ENCODE measurements at places on chromosomes 16 and 17.

GRCh38 chr16:1990351-1991134 is 773 bp downstream of the SYNGR3 start:
- DNase-seq = peak; percentile 20

DNA sequence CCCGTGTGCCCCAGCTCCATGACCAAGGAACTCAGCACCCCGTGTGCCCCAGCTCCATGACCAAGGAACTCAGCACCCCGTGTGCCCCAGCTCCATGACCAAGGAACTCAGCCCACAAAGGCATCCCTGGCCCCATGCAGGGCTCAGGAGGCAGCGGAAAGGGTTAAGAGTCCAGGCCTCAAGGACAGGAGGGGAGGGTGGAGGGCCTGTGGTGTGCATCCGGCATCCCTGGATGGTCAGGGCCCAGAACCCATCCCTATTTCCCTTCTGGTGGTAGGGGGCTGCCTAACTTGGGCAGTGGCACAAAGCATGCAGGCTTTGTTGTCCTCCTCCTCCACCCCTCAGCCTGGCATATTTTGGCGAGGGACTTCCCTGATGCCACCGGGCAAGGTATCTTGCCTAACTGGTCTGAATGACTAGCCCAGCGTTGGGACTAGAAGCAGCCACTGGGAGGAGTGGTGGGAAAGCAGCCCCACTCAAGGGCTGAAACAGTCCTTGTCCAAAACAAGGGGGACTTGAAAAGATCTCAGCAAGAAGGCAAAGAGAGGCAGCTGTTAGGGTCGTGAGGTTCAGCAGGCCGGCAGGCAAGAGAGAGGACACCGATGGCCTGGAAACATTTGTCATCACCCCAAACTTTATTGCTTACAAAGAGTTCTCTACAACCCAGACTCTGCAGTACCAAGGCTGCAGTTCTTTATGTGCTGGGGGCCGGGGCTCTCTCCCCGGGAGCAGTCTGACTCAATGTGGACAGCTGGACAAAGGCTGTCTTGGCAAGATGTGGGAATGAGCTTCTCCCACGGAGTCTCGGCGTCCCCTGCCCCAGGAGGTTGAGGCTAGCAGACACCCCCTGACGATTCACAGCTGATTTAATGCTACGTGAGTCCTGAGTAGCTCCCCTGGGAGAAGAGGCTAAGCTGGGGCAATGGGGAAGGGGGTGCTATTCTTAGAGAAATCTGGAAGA is 902 bp upstream of the SPATA32 start:
- no peak for DNase-seq

DNA sequence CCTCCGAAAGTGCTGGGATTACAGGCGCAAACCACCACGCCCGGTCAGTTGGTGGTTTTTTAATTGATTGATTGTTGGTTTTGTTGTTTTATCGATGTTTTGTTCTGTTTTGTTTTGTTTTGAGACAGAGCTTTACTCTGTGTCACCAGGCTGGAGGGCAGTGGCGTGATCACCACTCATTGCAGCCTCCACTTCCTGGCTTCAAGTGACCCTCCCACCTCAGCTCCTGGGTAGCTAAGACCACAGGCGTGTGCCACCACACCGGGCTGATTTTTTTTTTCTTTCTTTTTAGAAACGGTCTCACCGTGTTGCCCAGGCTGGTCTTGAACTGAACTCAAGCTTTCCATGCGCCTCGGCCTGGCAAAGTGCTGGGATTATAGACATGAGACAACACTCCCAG is 12.4 kb downstream of the FAM234A start:
- DNase-seq = no peak

DNA sequence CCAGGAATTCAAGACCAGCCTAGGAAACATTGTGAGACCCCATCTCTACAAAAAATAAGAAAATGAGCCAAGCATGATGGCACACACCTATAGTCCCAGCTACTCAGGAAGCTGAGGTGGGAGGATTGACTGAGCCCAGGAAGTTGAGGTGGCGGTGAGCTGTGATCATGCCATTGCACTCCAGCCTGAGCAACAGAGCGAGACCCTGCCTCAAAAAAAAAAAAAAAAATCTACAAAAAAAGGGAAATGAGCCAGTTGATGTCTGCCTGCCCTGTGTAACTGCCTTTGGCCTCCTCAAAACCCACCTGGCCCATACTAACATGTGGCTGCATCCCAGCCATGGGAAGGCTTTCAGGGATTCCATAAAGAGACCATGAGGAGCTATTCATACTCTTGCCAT is 4.5 kb downstream of the RANBP10 start:
- no peak for DNase-seq

DNA sequence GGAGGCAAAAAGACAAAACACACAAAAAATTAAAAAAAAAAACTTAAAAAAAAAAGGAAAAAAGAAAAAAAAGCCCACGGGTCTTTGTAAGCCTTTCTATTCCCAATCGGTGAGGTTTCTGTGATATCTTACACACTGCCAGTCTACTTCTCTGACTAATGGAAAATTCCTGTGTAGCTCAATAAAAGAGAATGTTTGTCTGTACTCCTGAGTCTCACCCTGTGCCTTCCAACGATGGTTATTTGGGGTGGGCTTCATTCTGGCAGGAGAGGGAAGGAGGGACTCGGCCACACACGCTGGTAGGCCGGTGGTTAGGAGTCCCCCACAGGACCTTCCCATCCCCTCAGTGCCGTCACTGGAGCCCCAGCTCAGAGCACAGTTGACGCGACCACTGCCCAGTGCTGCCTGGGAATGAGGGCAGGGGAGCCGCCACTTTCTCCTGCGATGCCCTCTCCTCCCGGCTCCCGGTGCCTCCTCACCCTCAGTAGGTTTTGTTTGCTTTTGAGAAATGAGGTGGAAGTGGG is 68.0 kb downstream of the AMFR start:
- no peak for DNase-seq

GRCh38 chr16:58187665-58188421 is 10.1 kb downstream of the CSNK2A2 start:
- DNase-seq = no peak
